ENCODE measurements at places on chromosomes 3 and 15.

DNA sequence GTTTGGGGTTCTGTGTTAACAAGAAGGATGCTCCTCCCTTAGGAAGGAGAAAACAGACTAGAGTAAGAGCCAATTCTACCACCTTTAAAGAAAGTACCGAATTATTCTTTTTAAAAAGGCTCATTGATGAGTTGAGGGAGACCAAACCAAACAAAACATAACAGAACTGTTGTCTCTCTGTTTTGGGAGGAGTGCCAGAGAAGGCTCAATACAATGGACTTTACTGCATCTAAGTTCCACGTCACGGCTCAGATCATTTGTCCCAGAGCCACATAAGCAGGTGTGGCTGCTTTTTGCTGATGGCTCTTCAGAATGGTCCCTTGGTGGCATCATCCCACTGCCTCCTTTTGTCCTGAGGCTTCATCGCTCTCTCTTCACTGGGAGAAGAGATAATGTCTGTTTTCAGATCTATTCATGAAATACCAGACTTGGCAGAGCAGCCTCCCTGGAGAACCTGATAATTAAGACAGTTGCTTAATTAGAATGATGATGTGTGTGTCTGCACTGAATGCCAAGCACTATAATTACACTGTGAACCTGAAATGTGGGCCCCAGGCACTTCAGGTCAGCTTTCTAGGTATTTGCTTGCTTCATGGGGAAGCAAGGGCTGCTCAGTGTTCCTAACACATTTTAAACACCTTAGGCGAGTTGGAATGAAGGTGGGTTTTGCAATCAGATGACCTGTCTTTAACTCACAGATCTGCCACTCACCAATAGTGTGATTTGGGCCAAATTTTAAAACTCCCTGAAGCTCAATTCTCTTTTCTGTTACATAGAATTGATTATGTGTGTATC lies 335.2 kb upstream of the MCTP2 start:
- no peak for DNase-seq

DNA sequence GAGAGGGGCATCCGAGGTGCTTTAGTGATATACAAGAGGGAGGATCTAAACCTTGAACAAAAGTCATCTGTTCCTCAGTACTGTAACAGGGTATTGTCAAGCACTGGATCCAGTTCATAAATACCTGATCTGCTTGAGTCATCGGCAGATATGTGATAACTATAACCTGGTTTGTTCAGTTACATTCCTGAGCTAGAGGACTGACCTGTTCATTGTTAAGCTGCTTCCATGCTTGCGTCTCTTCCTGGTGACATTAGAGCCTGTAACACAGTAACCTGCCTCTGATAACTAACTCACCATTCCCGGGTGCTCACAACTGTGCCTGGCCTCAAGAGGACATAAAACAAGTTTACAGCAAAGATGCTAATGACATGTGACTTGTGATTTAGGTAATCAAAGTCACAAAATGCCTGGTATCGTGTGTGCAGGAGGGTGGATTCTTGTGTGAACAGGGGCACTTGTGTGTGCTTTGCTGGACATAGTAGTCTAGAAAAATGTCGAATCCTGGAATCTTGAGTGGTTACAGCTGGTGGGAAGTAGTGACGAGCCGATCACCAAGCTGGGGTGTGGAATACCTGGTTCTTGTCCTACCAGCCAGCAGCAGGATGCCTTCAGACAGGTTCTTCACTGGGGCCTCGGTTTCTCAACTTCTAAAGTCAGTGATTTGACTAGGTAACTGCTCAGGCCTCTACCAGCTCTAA lies 30.9 kb upstream of the POLR2M start:
- no peak for DNase-seq

DNA sequence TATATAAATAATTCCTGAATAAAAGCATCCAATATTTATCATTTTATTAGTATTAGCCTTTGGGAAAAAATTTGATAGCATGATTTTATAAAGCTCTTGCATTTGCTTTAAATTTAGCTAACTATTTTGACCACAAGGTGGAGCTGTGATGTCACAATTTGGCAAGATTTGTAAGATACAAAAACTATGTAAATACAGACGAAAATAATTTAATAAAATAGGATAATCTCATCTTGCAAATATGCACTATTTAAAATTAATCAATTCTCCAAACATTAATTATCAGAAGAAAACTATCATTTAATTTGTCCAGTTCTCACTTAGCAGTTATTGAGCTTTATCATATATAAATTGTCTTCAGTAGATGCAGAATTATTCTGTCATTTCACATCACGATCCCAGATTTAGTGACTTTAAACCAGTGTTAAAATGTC lies 95.4 kb downstream of the PLOD2 start:
- no peak for DNase-seq

- DNase-seq: no peak
Measured at GRCh38 chr15:32730677-32731654, 13.2 kb downstream of the GREM1 start.

DNA sequence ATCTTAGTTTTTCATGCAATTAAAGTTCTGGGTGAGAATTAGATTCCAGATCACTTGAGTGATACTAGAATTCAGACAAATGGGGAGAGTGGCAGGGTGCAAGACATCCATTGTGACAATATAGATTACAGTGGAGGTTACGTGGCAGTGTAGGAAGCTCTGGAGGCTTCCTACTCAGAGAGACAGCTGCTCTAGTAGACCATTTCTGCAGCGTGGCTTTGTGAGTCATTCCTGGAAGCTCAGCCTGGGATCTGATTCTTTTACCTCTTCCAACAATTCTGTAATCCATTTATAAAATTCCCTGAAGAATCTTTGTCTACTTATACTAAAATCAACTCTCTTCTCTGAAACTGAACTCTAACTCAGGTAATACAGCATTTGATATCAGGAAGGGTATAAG lies 90.4 kb upstream of the ASB14 start:
- DNase-seq: no peak

- no peak for DNase-seq
Measured at GRCh38 chr3:132083583-132084279, 48.9 kb upstream of the CPNE4 start.

- DNase-seq: no peak
Measured at GRCh38 chr3:79405183-79405582, 362.6 kb downstream of the ROBO1 start.

- DNase-seq: no peak
Measured at GRCh38 chr3:62178739-62179600, 194.4 kb downstream of the FEZF2 start.

DNA sequence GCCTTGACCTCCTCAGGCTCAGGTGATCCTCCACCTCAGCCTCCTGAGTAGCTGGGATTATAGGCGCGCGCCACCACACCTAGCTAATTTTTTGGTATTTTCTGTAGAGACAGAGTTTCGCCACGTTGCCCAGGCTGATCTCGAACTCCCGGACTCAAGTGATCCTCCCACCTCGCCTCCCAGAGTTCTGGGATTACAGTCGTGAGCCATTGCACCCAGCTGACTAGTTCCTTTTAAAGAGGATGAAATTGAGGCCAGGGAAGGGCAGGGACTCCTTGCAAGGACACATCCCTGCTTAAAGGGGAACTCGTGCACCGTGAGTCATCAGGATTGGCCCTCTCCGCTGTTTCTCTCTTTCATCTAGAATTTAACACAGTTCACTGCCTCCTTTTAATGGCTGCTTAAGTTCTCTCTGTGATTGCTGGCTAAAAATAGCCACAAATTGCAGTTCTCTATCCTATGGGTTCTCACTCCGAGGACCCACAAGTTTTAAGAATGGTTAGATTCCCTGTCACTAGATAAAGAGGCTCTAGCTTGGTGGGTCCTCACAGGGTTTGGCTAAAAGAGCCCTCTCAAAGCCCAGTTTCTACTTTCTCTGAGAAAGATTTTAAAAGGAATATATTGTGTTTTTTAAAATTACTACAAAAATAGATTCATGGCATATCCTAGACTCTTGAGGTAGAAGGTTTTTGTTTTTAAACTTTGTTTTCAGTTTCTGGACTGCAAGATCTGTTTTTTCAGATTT lies 1.4 kb downstream of the CRTAP start:
- peak; percentile 91 for DNase-seq

GRCh38 chr15:63908991-63909390 lies 75.2 kb upstream of the HERC1 start:
- no peak for DNase-seq

GRCh38 chr3:103421460-103421859 lies 986.6 kb downstream of the ZPLD1 start:
- no peak for DNase-seq

DNA sequence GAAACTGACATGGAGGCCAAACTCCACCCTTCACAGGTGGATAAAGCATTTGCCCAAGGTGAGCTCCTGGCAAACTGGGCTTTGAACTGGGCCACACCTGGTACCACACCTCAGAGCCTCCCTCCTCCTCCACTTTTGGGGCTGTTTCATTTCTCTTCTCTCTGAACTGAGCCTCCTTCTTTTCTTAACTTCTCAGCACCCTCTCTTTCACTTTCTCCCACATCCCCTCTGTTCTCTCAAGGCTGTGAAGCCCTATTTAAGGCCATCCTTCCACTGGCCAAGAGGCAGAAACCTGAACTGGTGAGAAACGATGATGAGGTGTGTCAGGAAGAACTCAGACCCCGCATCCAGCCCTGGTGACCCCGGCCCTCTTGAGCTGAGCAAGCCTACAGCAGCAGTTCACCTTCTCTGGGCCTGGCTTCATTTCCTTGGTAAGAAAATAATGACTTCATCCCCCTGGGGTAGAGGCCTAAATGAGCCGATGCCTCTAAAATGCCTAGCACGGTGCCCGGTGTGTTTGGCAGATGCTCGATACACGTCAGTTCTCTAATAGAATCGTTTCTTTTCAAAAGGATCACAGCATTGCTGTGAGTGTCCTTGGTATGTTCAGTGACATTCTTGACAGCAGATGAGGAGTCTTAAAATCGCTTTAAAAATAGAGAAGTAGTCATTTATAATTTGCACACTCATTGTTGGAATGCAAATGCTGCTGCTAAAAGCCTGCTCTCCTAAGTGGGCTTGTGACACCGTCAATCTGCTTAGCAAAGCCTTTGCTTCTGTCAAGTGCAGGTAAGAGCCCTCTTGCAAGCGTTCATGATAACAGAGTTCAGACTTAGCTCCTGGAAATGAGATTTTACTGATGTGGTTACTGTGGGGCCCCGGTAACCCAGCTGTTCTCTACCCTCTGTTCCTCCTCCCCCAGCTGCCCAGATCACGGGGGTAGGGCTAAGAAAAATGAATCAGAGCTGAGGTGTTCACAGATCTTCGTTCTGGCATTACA lies 97.7 kb upstream of the ATP2B2 start:
- no peak for DNase-seq
